Cortex of kidney (tissue), 1 donor: ENCODE measurements at places on chromosomes 3 and 15.

GRCh38 chr3:182308328-182308727, 485.0 kb upstream of the ATP11B start:
- DNase-seq = no peak

DNA sequence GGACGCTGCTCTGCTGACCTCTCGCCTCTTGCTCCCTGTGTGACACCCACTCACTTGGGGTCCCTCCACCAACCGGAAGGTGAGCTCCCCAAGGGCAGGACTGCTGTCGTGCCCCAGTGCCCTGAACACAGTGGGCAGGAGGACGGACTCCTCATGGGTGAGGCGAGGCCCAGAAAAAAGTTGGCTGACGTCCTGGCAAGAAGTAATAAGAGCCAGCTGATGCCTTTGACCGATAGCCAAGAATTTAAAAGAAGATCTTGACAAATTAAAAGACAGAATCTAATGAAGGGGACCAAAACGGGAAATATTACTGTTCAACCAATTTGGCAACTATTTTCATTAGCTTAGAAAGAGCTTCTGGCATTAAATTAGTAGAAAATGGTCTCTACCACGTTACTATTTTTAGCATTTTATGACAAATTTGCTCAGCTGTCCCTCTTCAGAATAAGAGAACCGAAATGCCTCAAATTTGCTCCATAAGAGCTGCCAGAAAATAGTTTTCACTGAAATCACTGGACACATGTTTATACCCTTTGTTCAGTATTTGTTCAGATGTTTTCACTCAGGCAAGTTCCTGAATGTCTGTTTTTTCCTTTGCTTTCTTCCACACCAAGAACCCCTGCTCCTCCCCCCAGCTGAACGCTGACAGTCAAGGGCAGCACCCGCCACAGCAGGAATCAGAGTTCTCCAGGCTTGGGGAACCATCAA, 60.5 kb downstream of the XXYLT1 start:
- no peak for DNase-seq

GRCh38 chr3:75176937-75177336, 487.2 kb upstream of the FRG2C start:
- no peak for DNase-seq

GRCh38 chr15:100940767-100941379, 21.7 kb downstream of the LRRK1 start:
- no peak for DNase-seq

DNA sequence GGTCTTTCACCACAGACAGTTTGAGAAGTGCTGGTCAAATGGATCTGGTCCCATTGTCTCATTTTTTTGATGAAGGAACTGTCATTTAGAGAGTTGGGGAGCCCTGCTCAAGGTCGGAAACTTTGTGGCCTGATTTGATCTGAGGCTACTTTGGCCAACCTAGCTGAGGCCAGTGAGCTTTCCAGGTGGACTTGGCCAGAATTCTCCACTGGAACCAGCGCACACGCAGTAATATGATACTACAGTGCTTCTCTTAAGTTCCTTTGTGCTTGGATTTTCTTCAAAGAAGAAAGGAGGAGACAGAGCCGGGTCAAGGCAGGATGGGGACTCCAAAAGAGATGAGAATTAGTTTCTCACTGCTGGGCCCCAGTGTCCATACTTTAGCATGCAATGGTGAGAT, 50.5 kb downstream of the CCNB2 start:
- DNase-seq = no peak
